Progenitor cell of endocrine pancreas (in vitro differentiated cells): ENCODE measurements at places on chromosomes 6 and 20. TPM values are rescaled to one million over a fixed set of nuclear protein-coding genes. Genes with fewer than 3 reads are reported as not detected.

DNA sequence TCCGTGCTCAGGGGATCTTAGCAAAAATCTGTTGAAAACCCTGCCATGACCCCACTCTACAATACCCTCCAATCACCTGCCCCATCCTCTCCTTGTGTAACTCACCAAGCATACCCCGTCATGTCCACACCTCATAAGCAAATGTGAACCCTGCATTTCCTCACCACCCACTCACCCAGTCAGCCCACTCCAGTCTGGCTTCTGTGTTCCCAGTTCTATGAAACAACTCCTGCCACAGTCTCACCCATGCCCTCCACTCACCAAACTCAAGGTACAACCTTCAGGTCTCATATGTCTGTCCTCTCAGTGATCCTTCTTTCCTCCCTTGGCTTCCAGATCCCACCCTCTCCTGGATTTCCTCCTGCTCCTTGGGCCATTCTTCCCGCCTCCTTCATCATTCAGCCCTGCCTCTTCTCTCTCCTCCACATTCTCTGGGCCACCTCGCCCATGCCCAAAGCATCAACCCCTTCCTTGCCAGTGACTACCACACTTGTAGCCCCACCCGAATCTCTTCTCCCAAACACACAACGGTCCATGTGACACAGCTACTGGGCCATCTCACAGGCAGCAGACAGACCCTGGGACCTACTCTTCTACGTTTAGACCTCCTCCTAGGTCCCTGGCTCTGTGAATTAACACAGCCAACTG is 8.8 kb downstream of the DDRGK1 start:
- no peak for DNase-seq

DNA sequence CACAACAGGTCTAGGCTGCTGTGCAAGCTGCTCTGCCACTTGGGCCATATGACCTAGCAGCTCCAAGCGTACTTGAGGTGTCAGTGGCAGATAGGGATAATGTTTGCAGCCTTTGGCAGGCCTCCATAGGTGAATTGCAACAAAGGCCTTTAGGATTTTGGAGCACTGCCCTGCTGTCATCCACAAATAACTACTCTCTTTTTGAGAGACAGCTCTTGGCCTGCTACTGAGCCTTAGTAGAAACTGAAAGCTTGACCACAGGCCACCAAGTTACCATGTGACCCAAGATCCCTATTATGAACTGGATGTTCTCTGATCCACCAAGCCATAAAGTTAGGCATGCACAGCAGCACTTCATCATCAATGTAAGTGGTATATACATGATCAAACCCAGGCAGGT is 29.9 kb downstream of the FBXO30 start:
- DNase-seq, result no peak

- DNase-seq, result no peak
Measured at GRCh38 chr6:38354905-38355304, 284.8 kb downstream of the BTBD9 start.

- peak; percentile 9 for DNase-seq
Measured at GRCh38 chr6:132768051-132768517, 10.4 kb upstream of the VNN2 start.

DNA sequence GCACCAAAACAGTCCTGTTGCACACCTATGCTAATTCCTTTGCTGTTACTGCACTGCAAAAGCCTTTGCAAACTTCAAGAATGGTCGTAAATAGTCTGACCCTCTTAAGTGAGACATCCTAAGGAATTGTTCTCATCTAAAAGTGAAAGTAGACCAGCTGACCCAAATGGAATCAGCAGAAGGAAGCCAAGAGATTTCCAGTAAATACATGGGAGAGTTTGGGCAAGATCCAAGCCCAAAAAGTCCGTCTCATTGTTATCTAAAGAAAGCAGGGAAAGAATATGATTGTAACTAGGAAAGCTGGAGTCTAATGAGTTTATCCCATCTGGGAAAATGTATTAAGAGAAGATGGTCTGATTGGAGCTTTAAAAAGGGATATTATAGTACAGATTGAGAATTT is 43.0 kb upstream of the HIVEP1 start:
- DNase-seq, result no peak

DNA sequence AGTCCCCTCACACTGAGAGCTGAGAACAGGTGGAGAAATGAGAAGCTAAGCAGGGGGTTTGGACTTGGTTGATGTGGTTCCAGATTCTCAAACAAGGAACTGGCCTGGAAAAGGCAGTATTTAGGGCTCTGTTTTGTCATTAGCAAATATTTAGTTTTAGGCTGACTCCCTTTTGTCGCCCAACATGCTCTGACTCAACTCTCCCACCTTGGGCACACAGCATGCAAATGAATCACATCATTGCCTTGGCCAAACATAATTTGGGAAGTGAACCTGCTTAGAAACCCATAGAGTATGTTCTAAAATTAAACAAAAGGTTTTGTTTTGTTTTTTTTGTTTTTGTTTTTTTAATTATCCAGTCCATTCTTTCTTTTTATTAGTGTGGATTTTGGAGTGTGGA is 9.5 kb upstream of the UQCC2 start:
- DNase-seq, result no peak

GRCh38 chr6:123022975-123023374 is 26.9 kb downstream of the CLVS2 start:
- DNase-seq, result peak; percentile 18

DNA sequence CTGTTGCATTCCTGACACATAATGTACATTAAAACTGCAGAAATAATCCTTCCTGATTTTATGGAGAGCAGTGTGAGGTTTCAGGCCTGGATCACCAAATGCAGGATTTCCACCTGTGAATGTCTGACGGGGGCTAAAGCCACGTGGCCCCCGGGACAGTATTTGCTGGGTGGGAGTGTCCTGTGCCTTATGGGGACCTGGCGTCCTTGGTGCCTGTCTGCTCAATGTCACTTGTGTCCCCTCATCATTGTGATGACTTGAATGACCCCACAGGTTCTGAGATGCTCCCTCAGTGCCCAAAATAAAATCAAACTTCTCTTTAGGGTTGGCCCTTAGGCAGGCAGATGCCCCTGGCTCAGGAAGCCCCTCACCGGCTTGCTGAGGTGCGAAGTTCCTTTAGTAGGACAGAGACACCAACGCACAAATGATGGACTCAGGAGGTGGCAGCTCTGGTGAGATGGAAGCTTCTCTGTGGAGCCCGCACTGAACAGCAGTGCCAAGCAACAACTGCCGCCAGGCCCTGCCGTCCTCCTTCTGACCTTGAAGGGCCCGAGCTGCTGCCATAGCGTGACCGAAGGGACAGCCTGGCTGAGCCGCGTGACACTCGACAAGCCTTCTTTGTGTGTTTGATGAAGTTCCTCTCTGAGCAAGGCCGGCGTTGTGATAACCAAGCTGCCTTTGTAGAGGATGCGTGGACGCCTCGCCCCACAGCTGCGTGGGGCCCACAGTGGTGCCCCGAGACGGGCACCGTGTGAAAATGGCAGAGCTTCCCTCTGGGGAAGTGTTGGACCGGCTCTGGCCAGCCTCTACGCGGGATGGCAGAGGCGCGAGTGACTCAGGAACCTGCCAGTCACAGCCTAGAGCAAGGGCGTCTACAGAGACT is 30.9 kb downstream of the FRMD1 start:
- no peak for DNase-seq

- no peak for DNase-seq
Measured at GRCh38 chr6:3484192-3484591, 27.3 kb upstream of the SLC22A23 start.

DNA sequence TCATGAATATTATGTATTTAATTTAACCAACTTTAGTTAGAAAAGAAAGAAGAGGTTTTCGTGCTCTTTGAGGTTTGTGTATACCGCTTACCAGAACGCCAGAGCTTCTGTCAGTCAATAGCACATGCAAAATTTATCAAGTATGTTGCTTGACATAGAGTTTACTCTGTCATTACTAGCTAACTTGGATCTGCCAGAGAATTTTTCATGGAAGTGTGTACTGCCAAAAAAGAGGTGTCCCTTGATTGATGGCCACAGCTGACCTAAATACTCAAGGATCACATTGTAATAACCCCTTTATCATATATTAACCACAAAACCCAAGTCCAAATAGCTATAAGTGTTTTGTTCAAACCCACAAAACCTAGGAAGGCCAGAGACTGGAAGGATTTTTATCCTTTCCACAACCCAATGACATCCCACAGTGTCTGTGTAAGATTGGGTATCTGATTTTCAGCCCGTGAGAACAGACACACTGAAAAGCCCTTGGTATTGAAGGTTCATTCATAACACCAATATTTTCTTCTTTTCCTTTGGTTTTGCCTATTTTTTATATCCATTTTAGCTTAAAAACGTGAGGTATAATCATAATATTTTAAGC is 194.0 kb upstream of the EYA4 start:
- no peak for DNase-seq

DNA sequence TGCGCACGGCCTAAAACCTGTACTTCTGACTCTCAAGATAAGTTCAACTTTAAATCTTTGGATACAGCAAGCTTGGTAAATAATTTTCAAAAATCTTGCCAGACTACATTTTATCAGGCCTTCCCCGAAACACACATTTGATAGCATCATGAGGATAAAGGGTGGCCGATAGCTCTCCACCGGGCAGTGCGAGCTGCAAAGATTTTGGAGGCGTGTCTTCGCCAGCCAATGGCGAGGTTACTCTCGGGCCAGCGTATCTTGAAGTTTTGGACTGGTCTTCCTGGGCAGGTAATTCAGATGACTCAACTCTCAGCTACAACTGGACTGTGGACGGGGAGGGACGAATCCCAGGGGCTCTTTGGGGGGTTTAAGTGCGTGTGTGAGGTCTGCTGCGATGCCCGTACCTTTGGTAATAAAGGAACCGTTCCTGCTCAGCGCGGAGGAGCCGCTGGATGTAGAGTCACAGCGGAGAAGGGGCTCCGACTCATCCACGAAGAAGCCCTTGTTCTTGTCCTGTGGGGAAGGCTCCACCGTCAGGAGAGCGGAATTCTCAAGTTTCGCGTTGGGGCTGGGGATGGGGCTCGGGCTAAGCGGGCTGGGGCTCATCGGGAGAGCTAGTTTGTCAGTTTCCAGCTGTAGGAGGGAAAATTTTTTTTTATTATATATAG is 75.3 kb downstream of the TNFRSF21 start:
- no peak for DNase-seq

- DNase-seq, result no peak
Measured at GRCh38 chr6:113433335-113433991, 423.7 kb upstream of the MARCKS start.

DNA sequence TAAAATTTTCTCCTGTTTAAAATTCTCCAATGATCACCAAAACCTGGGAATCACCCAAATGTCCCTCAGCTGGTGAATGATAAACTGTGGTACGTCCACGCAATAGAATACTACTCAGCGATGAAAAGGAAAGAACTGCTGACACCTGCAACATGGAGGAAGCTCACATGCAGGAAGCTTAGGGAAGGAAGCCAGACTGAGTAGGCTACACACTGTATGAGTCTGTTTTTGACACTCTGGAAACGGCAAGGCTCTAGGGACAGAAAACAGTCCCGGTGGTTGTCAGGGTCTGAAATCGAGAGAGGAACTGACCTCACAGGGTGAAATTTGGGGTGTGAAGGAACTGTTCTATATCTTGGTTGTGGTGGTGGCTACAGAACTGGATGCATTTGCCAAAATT is 25.2 kb upstream of the TLDC2 start:
- DNase-seq, result no peak

DNA sequence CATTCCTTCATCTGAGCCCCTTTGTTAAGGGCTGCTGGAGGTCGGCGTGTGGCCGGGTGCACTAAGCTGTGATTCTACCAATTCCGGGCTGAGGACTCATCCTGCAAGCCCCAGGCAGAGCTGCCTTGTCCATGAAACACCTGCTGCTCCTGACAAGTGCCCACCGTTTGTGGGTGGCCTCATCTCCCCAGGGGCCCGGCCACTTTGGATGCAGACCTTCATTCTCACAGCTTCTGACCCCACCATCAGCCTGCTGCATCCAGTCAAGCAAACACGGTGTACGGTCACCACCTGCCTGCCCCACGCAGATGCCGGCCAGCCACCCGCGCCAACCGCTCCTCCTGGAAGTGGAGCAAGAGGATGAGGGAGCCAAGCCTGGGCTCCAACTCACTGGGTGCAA is 382.7 kb downstream of the THBS2 start:
- DNase-seq, result no peak

- no peak for DNase-seq
Measured at GRCh38 chr6:76772951-76773350, 690.3 kb downstream of the HTR1B start.

DNA sequence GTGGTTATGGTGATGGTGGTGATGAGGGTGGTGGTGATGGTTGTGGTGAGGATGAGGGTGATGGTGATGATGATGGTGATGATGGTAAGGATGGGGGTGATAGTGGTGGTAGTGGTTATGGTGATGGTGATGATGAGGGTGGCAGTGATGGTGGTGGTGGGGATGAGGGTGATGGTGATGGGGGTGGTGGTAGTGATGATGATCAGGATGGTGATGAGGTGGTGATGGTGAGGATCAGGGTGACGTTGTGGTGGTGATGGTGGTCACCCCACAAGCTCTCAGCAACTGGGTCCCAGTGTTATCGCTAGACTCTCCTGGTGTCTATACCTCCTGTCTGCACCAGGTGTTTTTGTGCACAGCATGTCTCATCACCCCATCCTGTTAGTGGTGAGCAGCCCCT is 85.0 kb downstream of the TMEM242 start:
- DNase-seq, result no peak

GRCh38 chr20:63048516-63049190 is 41.9 kb upstream of the BHLHE23 start:
- no peak for DNase-seq

DNA sequence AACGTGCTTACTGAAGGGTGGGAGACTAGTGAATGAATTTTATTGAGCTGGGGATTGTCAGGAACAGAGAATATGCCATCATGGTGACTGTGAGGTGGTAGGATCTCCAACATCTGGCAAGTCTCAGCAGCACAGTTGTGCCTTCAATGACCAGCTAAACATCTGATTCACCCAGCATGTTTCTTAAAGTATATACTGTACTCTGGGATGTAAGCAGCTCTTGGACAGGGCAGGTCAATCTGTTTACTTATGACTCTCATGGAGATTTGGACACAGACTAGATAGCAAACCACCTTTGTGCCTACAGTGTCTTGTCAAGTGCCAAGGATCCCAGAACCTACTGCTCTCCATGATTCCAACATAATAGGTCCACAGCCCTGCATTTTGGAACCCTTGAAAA is 801.0 kb upstream of the CITED2 start:
- DNase-seq, result no peak

DNA sequence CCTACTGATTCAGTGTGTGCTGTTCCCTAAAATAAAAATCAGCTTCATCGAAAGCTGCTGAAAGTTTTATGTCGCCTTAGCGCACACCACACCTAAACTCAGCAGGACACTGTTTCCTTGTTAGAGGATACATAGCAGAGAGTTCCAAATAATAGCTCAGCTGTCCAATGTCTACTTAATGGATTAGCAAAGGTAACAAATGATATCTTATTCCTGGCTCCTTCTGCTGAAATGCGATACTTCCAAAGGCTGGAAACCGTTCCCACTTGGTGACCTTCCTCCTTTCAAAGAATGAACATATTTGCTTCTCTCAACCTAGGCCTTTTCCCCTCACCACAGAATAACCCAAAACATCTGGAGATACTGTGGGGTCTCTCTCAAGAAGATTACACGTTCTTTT is 189.5 kb upstream of the GMDS start:
- DNase-seq, result no peak

- peak; percentile 15 for DNase-seq
Measured at GRCh38 chr6:68778356-68779020, 143.4 kb downstream of the ADGRB3 start.

The OR5V1 gene
- not detected in 2 replicates for total RNA-seq

The UNC5CL gene
- total RNA-seq, result 3.7 and 4.7 TPM in 2 replicates

The CMTR1 gene
- 48.0 and 50.5 TPM in 2 replicates for total RNA-seq

The CTAGE9 gene
- not detected in 2 replicates for total RNA-seq

The TCF15 gene
- not detected in 2 replicates for total RNA-seq

The MRPS18B gene
- total RNA-seq, result 27.5 and 28.2 TPM in 2 replicates

The LPIN3 gene
- 18.3 and 18.4 TPM in 2 replicates for total RNA-seq

The CLVS2 gene
- 0.34 and 0.69 TPM in 2 replicates for total RNA-seq
